IMR-90 (cell line): ENCODE measurements at places on chromosomes 2 and 18.

DNA sequence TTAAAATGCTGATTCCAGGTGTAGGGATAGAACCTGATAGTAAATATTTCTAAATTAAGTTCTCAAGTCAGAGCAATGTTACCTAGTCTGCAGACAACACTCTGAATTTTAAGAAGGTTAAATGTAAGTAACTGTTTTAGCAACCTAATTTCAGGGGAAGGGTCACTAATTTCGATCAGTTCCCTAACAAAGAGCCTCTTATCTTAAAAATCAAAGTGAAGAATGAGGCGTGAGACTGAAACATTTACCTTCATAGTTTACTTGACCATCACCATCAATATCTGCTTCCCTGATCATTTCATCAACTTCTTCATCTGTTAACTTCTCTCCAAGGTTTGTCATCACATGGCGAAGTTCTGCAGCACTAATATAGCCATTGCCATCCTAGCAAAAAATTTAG lies 6.4 kb upstream of the STPG4 start:
- peaks cover 5% of the 10 kb centered on the region for H3K4me1 ChIP-seq
- no peak overlapping the region for H3K4me3 ChIP-seq
- H3K27me3 ChIP-seq = no peaks in the 10 kb centered on the region
- DNase-seq = no peak
- peaks cover 40% of the 10 kb centered on the region for H3K36me3 ChIP-seq

- peak; percentile 59 for DNase-seq
- no peaks in the 10 kb centered on the region for H3K27me3 ChIP-seq
- H3K4me1 ChIP-seq = peaks cover 3% of the 10 kb centered on the region; the same call in 1 of the 2 replicates
- no peak overlapping the region for H3K27ac ChIP-seq
These were observed 2176.3 kb upstream of the CELF4 start for GRCh38 chr18:39741755-39742466.

- peaks cover 41% of the 10 kb centered on the region for H3K27me3 ChIP-seq
- peak; percentile 21 for DNase-seq
- H3K4me1 ChIP-seq = no peaks in the 10 kb centered on the region
- no peaks in the 10 kb centered on the region for H3K36me3 ChIP-seq
These were observed 979 bp downstream of the LONRF2 start for GRCh38 chr2:100321179-100321865.

DNA sequence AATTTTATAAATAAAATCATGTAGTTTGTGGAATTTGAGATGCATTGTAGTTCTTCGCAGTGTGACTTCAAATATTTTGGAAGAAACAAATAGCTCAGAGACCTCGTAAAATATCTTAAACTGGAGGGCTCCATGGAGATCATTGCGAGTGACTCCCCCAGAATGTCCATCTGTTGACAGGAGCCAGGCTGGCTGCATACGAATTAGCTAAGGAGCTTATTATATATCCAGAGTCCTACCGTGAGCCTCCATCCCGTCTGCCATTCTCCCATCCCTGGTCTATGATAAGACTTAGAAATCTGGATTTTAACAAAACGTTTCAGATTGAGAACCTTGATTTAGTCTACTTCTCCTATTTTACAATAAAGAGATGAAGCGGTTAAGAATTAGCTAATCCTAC lies 80.2 kb downstream of the MSH2 start:
- peaks cover 9% of the 10 kb centered on the region for H3K4me1 ChIP-seq
- peaks cover 1% of the 10 kb centered on the region; the same call in 1 of the 2 replicates for H3K36me3 ChIP-seq
- H3K4me3 ChIP-seq = no peak overlapping the region
- H3K27ac ChIP-seq = no peak overlapping the region
- DNase-seq = no peak
- no peaks in the 10 kb centered on the region for H3K27me3 ChIP-seq

GRCh38 chr18:79516441-79516931 lies 120.8 kb downstream of the NFATC1 start:
- peaks cover 7% of the 10 kb centered on the region for H3K27me3 ChIP-seq
- no peak for DNase-seq
- H3K4me3 ChIP-seq = no peak overlapping the region
- H3K27ac ChIP-seq = no peak overlapping the region
- H3K4me1 ChIP-seq = no peaks in the 10 kb centered on the region; the same call in 1 of the 2 replicates

- no peak for DNase-seq
- H3K4me3 ChIP-seq = no peak overlapping the region
- peaks cover 61% of the 10 kb centered on the region for H3K4me1 ChIP-seq
- no peaks in the 10 kb centered on the region for H3K27me3 ChIP-seq
These were observed 17.8 kb downstream of the SMAD7 start for GRCh38 chr18:48932822-48933510.

DNA sequence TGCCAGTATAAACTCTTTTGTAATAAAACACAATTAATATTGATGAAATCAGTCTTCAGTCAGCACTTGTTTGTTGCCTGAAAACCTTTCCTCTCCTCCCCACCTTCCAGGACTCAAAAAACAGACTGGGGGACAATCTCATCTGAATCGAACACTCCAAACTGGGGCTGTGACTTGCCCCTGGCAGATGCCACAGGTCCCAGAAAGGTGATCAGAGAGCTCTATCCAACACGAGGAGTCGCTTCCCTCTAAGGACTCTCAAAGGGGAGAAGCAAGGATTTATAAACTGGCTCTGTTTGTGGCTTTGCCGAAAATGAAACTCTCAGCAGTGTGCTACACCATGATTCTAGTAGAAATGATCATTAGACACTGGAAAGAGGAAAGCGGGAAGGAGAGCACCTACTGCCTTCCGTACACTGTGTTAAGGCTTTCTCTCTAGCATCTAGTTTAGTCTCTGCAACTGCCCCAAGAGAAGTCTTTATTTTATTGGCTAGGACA lies 199.2 kb downstream of the TGIF1 start:
- H3K27me3 ChIP-seq = no peaks in the 10 kb centered on the region
- peak overlapping the region; percentile 91 for H3K27ac ChIP-seq
- H3K4me1 ChIP-seq = peaks cover 26% of the 10 kb centered on the region

GRCh38 chr18:34281722-34282121 lies 57.0 kb upstream of the NOL4 start:
- no peak overlapping the region for H3K4me3 ChIP-seq
- H3K27me3 ChIP-seq = no peaks in the 10 kb centered on the region
- no peak overlapping the region for H3K27ac ChIP-seq
- no peak for DNase-seq
- no peaks in the 10 kb centered on the region for H3K36me3 ChIP-seq

DNA sequence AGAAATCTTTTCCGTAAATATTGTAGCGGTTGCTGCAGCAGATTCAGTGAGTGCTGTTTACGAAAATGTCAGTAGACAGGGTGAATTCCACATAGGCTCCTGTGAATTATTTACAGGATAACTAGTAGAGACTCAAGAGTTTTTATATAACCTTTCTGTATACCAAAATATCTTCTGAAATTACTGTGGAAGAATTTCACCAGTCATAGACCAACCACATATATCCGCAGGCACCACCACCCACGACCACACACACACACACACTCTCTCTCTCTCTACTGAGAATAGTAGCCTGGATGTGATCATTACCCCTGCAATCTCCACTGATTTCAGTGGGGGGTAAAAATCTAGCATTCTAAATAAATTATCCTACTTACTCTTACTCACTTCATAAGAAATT lies 341.8 kb downstream of the RBM43 start:
- no peak overlapping the region for H3K27ac ChIP-seq
- peaks cover 2% of the 10 kb centered on the region; the same call in 1 of the 2 replicates for H3K4me1 ChIP-seq
- H3K36me3 ChIP-seq = no peaks in the 10 kb centered on the region
- peak; percentile 42 for DNase-seq
- no peak overlapping the region for H3K4me3 ChIP-seq

DNA sequence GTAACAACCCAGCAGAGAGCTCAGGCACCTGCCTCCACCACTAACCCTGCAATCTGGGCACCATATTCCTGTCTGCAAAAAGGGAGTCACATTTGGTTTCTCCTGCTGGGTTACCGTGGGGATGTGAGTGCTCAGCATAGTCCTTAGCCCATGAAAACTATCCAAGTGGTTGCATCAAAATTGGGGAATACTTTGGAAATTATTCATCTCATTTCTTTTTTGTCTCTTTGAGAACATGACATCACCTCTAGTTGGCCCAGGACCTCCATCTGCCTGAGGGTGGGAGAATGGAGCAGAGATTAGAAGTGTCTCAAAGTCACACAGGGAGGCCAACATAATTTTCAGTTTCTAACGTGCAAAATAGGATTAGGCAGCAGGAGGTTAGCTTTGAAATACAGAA lies 19.3 kb upstream of the SPP2 start:
- peaks cover 2% of the 10 kb centered on the region for H3K27me3 ChIP-seq
- peaks cover 6% of the 10 kb centered on the region for H3K4me1 ChIP-seq
- H3K36me3 ChIP-seq = no peaks in the 10 kb centered on the region
- DNase-seq = peak; percentile 12
- no peak overlapping the region for H3K27ac ChIP-seq

DNA sequence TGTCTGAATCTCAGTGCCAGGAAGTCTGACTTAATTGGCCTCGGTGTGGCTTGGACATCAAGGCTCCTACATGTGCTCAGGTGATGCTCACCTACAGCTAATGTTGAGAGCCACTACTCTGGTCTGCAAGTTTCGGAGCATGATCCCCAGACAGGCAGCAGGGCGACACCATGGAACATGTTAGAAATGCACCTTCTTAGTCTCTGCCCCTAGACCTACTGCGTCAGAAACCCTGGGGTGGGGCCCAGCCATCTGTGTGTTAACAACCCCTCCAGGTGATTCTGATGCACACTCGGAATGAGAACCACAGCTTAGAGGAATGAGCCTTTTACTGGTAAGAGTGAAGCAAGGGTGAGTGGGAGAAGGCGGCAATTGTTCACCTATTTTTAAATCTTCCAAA lies 86.9 kb upstream of the NABP1 start:
- DNase-seq = no peak
- no peaks in the 10 kb centered on the region for H3K4me1 ChIP-seq
- no peak overlapping the region for H3K27ac ChIP-seq
- no peak overlapping the region for H3K4me3 ChIP-seq

DNA sequence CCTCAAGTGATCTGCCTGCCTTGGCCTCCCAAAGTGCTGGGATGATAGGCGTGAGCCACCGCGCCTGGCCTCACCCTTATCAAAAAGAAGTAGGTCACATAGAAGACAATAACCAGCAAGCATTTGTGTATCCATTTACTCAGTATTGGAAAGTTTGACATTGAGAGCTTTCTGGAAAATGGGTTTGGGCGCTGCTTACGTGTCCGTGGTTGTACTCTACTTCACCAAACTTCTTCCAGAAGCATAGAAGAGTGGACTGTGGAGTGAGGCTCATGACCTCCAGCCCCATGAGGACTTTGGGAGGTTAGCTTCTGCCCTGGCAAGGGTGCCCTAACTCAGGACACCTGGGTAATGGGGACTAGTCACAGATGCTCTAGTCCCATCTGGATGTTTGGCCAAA lies 3.7 kb upstream of the ODC1 start:
- no peak overlapping the region for H3K4me3 ChIP-seq
- peaks cover 8% of the 10 kb centered on the region for H3K4me1 ChIP-seq
- H3K27me3 ChIP-seq = no peaks in the 10 kb centered on the region
- H3K27ac ChIP-seq = no peak overlapping the region; the same call in 1 of the 2 replicates

- no peaks in the 10 kb centered on the region for H3K27me3 ChIP-seq
- peak; percentile 70 for DNase-seq
- H3K27ac ChIP-seq = no peak overlapping the region
These were observed 85.6 kb downstream of the MIB1 start for GRCh38 chr18:21826196-21826595.

- H3K4me3 ChIP-seq = no peak overlapping the region
- H3K27me3 ChIP-seq = peaks cover 4% of the 10 kb centered on the region; the same call in 1 of the 2 replicates
- peaks cover 2% of the 10 kb centered on the region; the same call in 1 of the 2 replicates for H3K4me1 ChIP-seq
- DNase-seq = no peak
- no peak overlapping the region for H3K27ac ChIP-seq
These were observed 1.7 kb upstream of the GPR35 start for GRCh38 chr2:240623531-240624010.
